SK-N-DZ (cell line): ENCODE measurements at places on chromosomes 2 and 18.

DNA sequence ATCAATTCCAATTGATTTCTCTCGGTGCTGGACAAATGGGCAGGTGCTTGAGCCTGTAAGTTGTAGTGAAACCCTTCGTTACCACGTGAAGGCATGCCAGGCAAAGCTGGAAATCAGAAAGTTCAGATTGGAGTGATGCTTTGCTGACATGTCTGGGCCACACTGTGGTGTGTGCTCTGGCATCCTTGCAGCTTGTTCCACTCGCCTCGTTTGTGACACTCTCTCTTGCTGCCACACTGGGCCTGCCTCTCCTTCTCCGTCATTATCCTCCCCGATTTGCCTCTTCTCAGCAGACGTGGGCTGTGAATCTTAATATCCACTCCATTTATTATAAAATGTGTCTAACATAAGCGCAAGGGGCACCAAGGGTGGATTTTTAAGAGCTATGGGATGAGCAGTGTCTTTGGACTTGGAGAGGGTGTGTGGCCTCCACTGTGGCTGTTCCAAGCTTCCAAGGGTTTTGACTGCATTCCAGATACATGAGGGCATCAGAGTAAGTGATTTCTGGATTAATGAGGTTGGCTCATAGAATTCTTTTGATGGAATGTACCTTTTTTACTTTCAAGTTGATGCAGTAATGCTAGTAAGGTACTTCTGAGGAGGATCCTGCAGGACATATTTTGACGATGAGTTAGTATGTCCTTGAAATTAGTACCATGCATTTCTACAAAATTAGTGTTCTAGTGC, 238.8 kb downstream of the TPGS2 start:
- no peak for DNase-seq

- DNase-seq, result no peak
Measured at GRCh38 chr18:78825168-78825567, 154.4 kb upstream of the SALL3 start.

DNA sequence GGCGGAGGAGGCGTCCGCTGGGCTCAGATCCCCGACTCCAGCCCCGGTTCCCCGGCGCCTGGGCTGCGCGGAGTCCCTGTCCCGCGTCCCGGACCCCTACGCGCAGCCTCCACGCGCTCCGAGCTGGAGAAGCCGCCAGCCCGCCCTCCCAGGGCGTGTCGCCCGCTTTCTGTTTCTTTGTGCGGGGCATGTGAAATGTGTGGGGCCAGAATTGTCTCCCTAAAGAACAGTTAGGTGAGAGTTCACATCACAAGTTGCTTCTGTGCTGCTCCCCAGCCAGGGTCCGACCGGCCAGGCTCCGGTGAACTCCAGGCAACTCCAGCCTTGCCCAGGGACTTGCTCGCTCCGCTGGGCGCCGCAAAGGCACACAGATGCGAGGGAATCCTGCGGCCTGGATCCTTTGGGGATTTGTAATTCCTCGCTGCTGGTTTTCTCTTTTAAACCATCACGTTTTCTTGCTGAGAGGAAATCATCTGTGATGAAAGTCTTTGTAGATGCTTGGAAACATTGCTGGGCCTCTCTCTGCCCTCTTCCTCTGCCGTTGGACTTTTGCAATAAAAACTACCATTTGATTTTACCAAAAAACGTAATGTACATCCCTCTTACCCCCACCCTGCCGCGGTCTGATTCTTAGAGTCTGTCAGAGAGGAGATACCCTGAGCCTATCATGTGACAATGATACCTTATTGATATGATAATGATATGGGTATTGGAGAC, 631 bp downstream of the GYPC start:
- no peak for DNase-seq

- no peak for DNase-seq
Measured at GRCh38 chr2:238855891-238856580, 8.2 kb downstream of the TWIST2 start.

GRCh38 chr2:71842744-71843143, 304.9 kb downstream of the CYP26B1 start:
- no peak for DNase-seq

- DNase-seq, result no peak
Measured at GRCh38 chr2:132824716-132825115, 154.7 kb upstream of the LYPD1 start.

- DNase-seq, result no peak
Measured at GRCh38 chr2:224909885-224910573, 132.2 kb downstream of the DOCK10 start.

- DNase-seq, result no peak
Measured at GRCh38 chr2:207847807-207848544, 78.3 kb upstream of the FZD5 start.

DNA sequence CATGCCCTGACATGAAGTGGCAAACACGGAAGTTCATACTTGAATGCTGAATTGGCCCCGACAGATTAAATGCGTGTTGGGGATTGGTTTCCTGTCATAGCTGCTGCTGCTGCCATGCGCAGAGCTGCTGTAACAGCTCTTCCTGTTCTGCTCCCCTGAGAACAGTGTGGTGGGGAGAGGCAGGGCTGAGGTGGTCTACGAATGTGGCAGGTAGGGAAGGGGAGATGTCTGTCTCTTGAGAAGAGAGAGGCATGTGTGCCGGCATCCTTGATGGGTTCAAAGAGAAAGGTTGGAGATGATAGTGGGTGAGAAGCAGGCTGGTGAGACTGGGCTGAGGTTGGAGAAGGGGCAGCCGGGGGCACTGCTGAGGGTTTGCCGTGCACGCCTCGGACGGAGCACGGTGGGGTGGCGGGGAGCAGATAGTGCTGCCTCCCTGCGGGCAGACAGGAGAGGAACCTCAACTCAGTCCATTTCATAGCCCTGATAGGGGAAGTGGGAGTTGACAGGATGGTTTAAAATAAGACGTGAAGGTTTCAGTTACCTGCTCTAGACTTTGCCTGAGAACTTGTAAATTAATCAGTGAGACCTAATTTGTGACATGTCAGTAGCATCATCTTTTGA, 46.1 kb downstream of the TMEM185B start:
- no peak for DNase-seq

DNA sequence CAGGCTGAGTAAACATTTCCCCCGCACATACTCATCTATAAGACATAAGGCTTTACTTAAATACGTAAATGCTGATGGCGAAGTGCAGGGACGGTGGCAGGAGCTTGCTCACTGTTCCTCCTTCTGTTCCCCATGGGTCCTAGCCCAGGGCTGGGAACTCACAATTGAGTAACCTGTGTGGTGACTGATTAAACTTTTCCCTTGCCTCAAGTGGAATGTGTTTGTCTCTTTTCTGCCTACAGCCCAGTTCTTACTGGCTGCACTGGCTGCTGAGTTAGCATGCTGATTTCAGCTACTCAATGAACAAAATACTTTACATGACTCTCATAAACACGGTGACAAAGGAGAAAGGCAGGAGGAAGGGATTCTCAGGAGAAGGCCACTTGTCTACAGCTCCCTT, 87.3 kb downstream of the MARCO start:
- no peak for DNase-seq

- no peak for DNase-seq
Measured at GRCh38 chr2:100216015-100216414, 73.6 kb upstream of the AFF3 start.

DNA sequence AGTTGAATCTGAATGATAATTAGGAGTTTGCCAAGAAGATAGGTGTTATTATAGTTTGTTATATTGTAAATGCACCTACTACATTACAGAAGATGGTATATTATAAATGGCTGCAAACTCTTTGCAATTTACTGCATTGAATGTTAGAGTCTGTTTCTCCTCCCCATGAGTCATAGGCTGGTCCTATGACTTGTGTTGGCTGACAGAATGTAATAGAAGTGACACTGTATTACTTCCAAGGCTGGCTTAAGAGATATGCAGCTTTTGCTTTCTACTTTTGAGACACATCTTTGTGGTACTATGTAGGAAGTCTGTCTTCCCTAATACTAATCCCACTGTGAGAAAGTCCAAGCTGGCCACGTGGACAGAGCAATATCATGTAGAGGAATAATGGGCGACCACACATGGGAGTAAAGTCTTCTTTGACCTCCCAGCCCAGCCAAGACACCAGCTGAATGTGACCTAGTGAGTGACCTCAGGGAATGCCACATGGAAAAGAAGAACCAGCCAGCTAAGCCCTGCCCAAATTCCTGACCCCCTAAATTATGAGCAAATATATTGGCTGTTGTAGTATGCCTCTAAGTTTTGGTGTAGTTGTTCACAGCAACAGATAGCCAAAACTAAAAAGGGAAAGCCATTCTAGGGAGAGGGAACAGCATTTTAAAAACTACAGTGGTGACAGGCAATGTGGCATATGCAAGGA, 6.8 kb upstream of the DDX1 start:
- no peak for DNase-seq

- DNase-seq, result no peak
Measured at GRCh38 chr18:41932899-41933298, 22.1 kb upstream of the PIK3C3 start.

DNA sequence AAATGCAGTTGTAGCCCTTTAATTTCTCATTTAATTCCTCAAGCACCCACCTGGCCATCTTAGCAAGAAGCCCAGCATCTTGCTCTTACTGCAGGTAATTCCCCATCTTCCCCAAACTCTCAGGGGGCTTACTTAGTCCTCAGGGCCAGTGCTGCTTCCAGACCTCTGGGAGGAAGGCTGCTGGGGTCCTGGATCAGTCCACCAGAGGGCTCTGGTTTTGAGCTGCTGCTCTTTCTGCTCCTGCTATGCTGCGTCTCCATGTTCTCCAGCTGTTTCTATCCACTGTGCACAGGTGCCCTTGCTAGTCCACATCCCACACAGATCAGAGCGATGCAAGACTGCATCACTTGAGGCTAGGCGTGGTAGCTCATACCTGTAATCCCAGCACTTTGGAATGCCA, 34.5 kb upstream of the TMEM87B start:
- no peak for DNase-seq

GRCh38 chr2:120641366-120641771, 94.3 kb upstream of the GLI2 start:
- DNase-seq, result no peak

- no peak for DNase-seq
Measured at GRCh38 chr2:20643060-20643459, 7.8 kb downstream of the HS1BP3 start.

DNA sequence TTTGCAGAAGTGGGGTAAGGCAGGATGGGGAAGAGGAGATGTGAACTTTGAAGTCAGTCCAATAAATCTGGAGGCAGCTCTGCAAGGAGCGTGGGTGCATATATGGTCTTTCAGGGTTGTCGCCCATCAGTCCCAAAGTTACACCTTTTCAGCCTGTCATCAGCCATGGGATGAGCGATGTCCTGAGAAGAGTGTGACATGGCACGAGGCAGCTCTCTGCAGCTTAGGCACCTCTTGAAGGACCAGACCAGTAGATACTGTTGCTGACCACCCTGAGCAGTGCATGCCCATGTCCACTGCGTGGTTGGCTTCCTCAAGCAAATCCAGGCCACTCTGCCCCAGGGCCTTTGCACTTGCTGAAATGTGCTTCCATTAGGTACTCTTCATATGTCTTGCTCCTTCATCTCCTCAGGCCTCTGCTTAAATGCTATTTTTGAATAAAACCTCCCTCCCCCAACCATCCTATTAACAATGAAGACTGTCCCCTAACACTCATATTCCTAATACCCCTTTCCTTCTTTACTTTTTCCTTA, 171.7 kb downstream of the ACTR3 start:
- no peak for DNase-seq

- DNase-seq, result no peak
Measured at GRCh38 chr2:52510432-52510831, 1257.2 kb upstream of the CHAC2 start.

GRCh38 chr2:108084311-108084710, 98.0 kb downstream of the SLC5A7 start:
- DNase-seq, result no peak

GRCh38 chr2:113133704-113134598, 6.6 kb downstream of the IL1RN start:
- no peak for DNase-seq

DNA sequence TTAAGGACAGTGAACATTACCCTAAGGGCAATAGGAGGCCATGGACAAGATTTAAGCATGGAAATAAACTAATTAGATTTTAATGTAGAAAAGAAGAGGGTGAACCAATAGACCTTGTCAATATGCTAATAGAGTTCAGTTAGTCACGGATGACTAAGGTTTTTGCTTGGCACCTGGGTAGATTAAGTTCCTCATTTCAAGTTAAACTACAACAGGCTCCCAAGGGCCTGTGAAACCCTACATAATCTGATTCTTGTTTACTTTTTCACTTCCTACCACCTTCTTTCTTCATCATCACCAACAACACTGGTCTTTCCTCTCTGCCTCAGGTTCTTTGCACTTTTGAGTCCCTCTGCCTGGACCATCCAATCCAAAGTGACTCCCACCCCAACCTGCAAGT, 14.8 kb downstream of the SP110 start:
- no peak for DNase-seq
